ENCODE measurements at places on chromosomes 4 and X.

DNA sequence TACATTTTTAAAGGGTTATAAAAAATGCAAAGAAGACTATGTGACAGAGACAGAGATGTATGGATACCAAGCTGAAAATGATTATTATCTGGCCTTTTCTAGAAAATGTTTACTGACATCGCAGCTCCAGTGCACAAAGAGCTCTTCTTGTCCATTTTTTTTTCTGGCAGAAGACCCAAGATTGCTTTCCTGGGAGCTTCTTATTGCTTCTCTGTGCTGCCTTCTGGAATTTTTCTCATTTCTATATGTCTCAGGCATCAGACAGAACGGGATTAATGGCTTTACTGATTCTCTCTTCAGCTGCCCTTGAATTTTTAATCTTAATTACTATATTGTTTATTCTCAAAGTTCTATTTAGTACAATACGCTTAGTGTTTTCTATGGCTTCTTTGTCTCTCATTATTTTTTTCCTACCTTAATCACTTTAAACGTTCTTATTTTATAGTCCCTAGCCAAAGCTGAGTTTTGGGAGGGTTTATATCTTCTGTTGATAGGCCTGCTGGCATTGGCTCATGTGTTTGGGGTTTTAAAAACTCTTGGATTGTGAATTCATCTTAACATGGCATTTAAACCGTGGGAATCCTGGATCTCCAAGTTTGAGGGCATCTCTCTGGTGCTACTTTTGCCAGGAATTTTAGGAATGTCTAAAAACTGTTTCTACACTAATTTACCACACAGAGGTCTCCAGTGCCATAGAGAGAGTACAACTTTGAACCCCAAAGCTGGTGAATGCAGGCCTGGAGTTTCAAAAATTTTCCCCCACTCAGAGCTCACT is 138.9 kb upstream of the LNX1 start:
- no peak for DNase-seq

- no peak for DNase-seq
These were observed 72.7 kb upstream of the EDNRA start for GRCh38 chr4:147408189-147408588.

- DNase-seq, result no peak
These were observed 194.6 kb upstream of the STK26 start for GRCh38 chrX:131828482-131828881.

GRCh38 chr4:54575919-54576318 is 81.8 kb upstream of the KIT start:
- DNase-seq, result no peak

DNA sequence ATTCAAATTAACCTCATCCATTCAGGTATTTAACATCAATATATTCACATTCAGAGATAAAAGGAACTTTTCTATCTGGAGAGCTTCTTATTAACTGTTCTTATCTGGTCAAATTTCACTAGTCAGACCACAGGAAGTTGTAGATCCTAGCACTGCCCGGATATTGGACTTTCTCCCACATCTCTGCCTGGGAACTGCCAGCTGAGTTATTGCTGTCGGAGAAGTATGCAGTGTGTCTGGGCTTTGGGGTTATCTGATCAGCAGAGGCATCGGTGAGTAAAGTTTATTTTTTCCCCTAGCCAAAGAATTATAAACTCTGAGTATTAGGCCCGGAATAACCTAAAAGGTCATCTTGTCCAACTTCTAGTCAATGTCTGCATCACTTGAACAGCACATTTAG is 45.1 kb downstream of the OR13H1 start:
- no peak for DNase-seq

DNA sequence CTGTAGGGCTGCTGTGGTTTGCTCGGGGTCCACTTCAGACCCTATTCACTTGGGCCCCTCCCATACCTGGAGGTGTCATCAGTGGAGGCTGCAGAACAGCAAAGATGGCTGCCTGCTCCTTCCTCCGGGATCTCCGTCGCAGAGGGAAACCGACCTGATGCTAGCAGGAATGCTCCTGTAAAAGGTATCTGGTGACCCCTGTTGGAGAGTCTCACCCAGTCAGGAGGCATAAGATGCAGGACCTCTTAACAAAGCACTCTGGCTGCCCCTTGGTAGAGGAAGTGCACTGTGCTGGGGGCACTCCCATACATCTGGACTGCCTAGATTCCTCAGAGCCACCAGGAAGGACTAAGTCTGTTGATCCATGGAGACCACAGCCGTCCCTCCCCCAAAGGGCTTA is 296.9 kb downstream of the GRID2 start:
- no peak for DNase-seq

DNA sequence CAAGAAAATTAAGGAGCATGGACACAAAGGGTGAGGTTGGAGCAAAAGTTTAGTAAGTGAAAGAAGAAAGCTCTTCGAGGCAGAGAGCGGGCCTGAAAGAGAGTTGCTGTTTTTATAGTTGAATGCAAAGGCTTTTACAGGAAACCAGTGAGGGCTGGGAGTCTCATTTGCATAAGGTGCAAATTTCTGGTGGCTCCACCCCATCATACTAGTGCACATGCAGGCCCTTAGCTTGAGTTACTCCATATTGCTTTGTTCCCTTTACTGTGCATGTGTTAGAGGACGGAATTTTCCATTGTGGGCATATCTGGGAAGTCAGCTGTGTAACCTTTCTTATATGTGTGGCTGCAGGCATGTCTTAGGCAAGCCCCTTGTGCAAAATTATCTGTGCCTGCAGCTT is 48.0 kb downstream of the CPE start:
- DNase-seq, result no peak

DNA sequence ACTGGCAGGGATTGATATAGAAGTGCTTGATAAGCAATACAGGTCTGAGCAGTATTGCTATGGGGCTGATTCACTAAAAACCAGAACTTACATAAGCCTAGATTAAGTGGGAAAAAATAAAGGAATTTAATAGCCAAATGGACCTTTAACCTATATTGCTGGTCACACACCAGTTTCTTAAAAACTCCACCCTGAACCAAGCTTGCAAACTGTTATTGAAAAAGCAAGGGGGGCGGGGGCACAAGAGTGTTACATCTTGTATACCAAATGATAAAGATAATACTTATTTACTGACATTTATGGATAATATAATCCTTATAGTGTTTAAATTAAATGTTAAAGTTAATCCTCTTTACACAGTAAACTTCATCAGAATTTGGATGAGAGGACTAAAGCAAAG is 40.3 kb upstream of the PITX2 start:
- DNase-seq, result no peak

GRCh38 chr4:20456407-20456806 is 204.7 kb downstream of the SLIT2 start:
- no peak for DNase-seq

- no peak for DNase-seq
These were observed 335.5 kb downstream of the IL15 start for GRCh38 chr4:141971869-141972268.
